A172 (cell line): ENCODE measurements at places on chromosomes 7 and 10. TPM values are rescaled to one million over a fixed set of nuclear protein-coding genes. Genes with fewer than 3 reads are reported as not detected.

DNA sequence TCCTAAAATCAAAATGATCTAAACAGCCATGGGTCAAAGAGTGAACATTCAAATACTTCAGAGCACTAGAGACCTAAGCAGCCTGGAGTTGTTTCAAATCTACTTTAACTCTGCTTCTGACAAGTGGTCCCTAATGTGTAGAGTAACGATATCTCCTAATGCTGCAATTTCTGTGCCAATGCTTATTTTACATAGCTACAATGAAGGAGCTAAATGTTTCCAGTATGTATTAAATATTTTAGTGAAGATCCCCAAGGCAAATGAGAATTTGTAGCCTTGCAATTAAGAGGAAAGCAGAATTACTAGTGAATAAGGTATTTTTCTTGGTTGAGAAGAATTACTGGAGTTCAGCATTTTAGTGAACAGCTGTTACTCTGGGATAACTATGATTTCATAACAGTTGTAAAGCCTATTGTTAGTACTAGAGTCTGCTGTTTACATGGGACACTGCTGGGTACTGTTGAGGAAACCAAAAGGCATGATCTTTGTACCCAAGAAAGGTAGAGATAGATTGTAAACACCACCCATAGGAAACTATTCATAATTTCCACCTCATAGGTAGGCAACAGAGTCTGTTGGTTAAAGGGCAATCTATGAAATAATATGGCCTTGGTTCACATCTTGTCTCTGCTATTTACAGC lies 271.9 kb downstream of the PLXDC2 start:
- no peak for DNase-seq

The OR9A2 gene
- total RNA-seq: not detected in 2 replicates

- DNase-seq: no peak
These were observed 1.7 kb downstream of the MEPCE start for GRCh38 chr7:100431286-100431735.

The CREB5 gene
- 1.4 and 3.2 TPM in 2 replicates for total RNA-seq

GRCh38 chr10:86155054-86155921 lies 211.3 kb downstream of the GRID1 start:
- peak; percentile 80 for DNase-seq

The GPR146 gene
- 1.1 and 1.6 TPM in 2 replicates for total RNA-seq

The DENND2A gene
- total RNA-seq: 3.3 and 5.8 TPM in 2 replicates

DNA sequence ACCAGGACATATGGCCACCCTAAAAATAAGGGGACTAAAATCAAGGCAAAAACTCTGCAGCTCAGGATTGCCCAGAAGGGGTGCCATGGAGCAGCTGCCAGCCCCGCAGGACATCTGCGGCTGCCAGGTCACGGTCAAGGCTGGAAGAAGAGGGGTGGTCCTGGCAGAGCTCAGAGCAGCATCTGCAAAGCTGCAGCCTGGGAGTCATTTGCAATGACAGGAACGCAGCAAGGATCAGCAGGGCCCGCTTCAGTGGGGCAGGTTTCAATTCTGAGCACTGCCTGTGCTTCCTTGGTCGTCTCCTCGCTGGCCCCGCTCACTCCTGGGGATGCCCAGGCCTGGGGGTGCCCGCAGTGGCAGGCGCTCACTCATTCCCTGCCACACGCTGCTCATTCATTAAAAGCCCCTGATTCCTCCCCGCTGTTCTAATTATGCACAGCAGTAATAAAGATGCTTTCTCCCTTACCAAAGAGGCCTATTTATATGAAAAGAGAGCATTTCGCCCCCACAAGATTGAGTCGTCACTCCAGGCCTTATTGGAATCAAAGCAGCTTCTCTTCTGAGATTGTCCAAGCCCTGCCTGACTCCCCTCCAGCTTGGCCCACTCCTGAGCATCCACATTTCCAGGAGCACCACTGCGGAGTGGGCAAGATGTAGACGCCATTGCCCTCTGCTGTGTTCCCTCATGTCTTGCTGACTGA lies 4.6 kb downstream of the HSPA12A start:
- no peak for DNase-seq

The TLL2 gene
- total RNA-seq: 0.12 and 0.38 TPM in 2 replicates

DNA sequence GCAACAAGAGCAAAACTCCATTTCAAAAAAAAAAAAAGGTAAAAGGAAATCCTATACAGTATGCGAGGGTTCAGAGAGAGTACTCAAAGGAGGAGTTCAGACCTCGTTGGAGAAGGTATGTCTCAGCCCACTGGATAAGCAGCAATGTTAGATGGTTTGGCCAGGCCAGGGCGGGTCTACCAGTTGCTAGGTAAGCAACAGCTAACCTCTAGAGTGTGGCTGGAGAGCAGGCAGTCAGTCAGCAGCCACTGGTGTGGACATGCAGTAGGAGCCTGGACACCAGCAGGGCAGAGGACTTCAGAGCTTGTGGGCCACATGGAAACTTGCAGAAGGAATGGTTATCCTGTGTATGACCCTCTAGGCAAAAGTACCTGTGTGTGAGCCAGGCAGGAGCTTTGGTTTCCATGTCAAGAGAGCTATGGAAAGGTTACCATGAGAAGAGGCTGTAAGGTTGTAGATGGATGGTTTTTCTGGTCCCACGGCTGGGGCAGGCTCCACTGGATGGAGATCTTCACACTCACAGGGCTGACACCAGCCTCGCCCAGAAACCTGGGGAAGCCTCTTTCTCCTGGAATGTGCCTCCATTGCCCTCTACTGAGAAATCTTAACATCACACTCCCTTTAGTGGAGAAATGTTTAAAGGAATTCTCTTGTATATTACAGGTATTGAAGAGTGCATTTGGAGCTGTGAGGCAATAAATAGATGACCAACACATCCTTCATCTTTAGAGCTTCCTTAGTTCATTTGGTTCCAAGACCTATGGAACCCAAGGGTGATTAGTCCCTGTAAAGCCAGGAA lies 63.6 kb downstream of the CCDC186 start:
- peak; percentile 18 for DNase-seq

GRCh38 chr7:74656441-74656836 lies 1.1 kb upstream of the GTF2I start:
- DNase-seq: peak; percentile 56

The TSPAN13 gene
- 2.4 and 2.8 TPM in 2 replicates for total RNA-seq

GRCh38 chr10:8280946-8281345 lies 226.5 kb downstream of the GATA3 start:
- no peak for DNase-seq

DNA sequence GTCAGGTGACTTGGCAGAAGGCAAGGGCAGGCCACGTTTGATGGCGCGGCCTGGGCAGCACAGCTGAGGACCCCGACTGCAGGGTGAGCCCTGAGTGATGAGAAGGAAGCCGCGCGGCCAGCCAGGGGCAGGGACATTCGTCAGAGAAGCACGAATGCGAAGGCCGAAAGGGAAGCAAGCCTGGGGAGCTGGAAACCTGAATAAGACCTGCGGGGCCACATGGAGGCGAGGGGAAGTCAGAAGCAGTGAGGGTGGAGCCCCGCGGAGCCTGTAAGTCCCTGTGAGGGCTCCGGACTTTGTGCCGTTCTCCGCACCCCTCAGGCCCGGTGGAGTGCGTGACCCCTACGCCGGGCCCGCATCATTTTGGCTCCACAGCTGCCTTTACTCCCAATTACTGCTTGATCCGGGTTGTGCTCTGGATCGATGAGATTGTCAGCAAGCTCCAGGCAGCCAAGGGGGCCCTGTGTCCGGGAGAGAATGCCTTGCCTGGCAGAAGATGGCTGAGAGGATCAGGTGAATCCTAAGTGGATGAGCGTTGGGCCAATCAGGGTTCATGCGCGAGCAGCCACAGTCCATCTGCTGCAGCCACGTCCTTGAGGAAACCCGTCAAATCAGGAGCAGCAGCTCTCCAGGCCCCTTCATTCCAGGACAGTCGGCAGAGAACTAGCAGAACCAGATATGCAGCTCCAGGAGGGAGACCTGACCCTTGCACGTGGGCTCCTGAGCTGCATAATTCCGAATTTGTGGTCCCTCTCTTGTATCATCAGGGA lies 293.3 kb upstream of the SHH start:
- no peak for DNase-seq

The ARMC3 gene
- total RNA-seq: 0.31 and 0.57 TPM in 2 replicates

- no peak for DNase-seq
These were observed 17.9 kb upstream of the DDX21 start for GRCh38 chr10:68938117-68938516.

The SYT15 gene
- total RNA-seq: not detected in 2 replicates

DNA sequence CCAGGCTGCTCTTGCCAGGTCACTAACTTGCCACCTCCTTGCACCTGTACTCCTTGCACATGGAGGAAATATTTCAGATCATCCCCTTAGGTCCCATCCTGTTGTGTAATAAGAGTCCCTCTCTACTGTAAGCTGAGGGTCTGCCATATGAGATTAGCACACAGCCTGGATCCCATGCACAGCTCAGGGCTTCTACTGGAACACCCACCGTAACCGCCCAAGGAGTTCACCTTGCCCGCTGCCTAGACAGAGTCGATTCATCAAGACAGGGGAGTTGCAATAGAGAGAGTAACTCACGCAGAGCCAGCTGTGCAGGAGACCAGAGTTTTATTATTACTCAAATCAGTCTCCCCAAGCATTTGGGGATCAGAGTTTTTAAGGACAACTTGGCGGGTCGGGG lies 694.4 kb upstream of the C7orf33 start:
- no peak for DNase-seq

The PIK3AP1 gene
- 12.1 and 17.2 TPM in 2 replicates for total RNA-seq

DNA sequence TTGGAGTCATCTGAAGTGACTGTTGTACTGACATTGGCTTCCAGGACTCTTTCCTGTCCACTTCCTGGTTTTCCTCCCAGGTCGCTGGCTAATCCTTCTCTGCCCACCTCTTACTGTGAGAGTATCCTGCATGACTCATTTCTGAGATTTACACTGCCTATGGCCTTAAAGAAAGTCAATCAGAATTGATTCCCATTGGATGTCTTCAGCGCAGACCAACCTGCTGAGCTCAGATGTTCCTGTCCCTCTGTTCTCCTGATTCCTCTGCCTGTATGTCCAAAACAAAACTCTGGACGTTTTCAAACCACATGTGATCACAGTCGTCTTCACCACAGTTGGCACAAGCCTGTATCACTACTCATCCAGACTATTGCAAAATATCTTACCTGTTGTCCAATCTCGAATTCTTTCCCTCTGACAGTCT lies 262.1 kb downstream of the CREB5 start:
- peak; percentile 76 for DNase-seq

The CALCR gene
- total RNA-seq: 0.10 and 0.98 TPM in 2 replicates

The VAX1 gene
- total RNA-seq: not detected in 2 replicates

- DNase-seq: no peak
These were observed 49.5 kb upstream of the EBF3 start for GRCh38 chr10:130013335-130014262.

The NKX2-3 gene
- 0.19 and 1.2 TPM in 2 replicates for total RNA-seq

DNA sequence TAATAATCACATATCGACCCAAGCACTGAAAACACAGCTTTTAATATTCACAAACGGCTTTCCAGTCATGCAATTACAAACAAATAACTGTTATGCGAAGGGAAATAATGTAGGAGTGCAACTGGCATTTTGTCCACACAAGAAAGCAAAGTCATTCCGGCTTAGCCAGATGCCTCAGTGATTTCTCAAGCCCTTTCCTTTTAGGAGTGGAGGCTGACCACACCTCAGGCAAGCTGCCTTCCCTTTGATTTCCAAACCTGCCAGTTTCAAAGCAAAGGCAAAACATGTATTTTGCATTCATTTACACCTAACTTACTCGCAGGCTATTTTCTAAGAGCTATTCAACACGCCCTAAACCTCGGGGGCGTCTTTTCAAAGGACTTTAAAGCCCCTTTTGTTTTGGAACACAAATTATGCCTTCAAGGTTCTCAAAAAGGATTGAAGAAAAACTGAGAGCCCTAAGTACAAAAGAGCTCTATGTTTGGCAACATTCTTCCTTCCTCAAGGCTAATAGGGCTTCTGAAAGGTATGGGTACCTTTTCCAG lies 109.6 kb downstream of the CPXM2 start:
- DNase-seq: no peak

DNA sequence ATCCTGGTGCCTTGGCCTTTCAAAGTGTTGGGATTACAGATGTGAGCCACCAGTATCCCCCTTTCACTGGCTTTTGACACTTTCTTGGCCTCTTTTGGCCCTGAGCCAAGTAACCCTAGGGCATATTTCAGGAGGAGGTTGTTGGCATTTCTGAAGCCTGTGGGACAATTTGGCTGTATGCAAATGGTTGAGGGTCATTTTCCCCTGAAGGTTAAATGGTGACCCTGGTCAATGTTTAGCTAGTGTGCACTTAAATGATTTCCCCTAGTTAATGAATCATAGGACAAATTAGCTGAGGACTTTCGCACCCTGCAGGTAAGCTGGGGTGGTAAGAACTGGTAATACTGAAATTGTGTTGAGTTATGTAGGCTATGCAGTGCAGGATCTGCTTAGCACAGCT lies 660.5 kb downstream of the LRMDA start:
- DNase-seq: no peak

The UPK3B gene
- total RNA-seq: 10.6 and 25.0 TPM in 2 replicates

GRCh38 chr10:49351669-49352068 lies 44.2 kb downstream of the DRGX start:
- DNase-seq: no peak

The CYP2W1 gene
- total RNA-seq: not detected in 2 replicates

The NRCAM gene
- 0.16 and 0.86 TPM in 2 replicates for total RNA-seq

The ANLN gene
- total RNA-seq: 250 and 259 TPM in 2 replicates

The NUDCD3 gene
- total RNA-seq: 110 and 129 TPM in 2 replicates

The OTUD1 gene
- total RNA-seq: 2.3 and 4.7 TPM in 2 replicates

The NEUROD6 gene
- total RNA-seq: not detected in 2 replicates

The ST8SIA6 gene
- 1.00 and 1.2 TPM in 2 replicates for total RNA-seq

DNA sequence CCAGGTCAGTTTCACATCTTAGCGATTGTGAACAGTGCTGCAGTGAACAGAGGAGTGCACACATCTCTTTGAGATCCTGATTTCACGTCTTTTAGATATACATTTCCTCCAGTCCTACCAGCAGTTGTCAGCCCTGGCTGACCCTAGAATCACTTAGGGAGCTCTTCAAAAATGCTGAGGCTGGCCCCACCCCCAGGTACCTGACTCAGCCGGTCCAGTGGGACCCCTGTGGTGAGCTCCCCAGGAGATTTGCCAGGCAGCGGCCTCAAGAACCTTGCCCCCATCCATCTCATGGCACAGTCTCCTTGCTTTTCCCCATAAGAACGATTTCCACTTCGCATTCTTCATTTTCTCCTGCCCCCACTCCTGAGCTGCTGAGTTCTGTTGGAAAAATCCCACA lies 45.5 kb downstream of the TEX36 start:
- DNase-seq: no peak

- no peak for DNase-seq
These were observed 80.3 kb downstream of the FOXL3 start for GRCh38 chr7:370259-370625.

The SRRM3 gene
- total RNA-seq: 12.0 and 18.5 TPM in 2 replicates

- no peak for DNase-seq
These were observed 70.5 kb upstream of the FOXP2 start for GRCh38 chr7:114343949-114344708.

DNA sequence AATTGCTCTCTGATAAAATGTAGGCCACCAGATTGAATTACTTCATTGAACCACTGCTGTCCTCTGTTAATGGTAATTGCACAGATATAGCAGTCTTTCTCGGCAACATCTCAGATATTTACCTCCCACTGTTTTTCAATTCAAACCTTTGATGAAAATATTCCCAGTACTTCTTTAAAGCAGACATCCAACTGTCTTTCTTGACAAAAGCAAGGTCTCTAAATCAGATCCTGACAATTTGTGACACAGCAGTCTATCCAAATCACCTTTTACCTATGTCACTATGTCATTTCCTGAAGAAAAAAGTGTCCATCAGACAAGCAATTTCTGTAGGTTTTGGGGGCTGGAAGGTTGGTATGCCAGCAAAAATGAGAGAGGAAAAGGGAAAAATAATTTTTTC lies 555.7 kb downstream of the AUTS2 start:
- no peak for DNase-seq

- DNase-seq: no peak
These were observed 205.2 kb downstream of the TMEM26 start for GRCh38 chr10:61248013-61248412.

The HYAL4 gene
- not detected in 2 replicates for total RNA-seq

GRCh38 chr7:131330299-131330698 lies 2.6 kb downstream of the MKLN1 start:
- no peak for DNase-seq
